ENCODE measurements at places on chromosomes 1 and 21. TPM values are rescaled to one million over a fixed set of nuclear protein-coding genes. Genes with fewer than 3 reads are reported as not detected.
A peak's percentile ranks its signal among the peaks of the same experiment; 100 is the strongest.

DNA sequence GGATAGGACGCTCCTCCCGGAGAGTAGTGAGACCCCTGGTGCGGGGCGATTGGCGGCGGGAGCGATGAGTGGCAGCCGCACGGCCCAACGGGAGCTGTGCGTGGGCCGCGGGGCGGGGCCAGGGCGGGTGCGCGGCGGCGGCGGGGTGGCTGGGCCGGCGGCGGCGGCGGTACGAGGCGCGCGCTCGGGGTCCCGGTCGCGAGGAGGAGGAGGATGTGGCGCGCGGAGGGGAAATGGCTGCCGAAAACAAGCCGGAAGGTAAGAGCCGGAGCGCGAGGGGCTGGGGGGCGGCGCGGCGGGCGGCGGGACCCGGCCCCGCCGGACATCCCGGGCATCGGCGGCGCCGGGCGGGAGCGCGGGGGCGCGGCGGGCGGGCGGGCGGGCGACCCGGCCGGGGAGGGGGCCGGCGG is at the start of gene CAMTA1:
CAMTA1 (plus strand) TSS at position 137 of the 410 bp plus-strand sequence; CDS start at position 214, 77 bp downstream.
- H3K4me1 ChIP-seq = peaks cover 29% of the 10 kb centered on the region
- no peaks in the 10 kb centered on the region for H3K27me3 ChIP-seq

DNA sequence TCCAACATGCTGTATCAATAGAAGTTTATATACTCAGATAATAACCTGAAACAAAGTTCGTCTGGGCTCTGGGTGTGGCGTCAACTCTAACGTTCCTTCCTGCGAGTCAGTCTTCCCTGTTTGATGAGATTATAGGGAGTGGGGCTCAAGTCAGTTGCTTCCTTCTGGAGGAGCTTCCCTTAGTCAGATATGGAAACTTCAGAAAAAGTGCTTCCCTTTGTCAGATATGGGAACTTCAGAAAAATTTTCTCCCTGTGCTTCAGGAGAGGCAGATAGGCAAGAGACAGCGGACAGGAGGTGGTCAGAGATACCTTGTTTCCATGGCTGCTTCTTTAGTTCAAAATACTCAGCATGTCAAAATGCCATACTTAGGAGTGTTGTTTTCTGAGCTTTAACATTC is 51.1 kb upstream of the PRDX6 start:
- no peak for DNase-seq
- H3K36me3 ChIP-seq = no peaks in the 10 kb centered on the region
- no peak overlapping the region for H3K4me3 ChIP-seq

C1QC gene
- total RNA-seq = 26.5 TPM

RXFP4 gene
- not detected for total RNA-seq

C1orf226 gene
- 14.0 TPM for total RNA-seq

- peaks cover 53% of the 10 kb centered on the region for H3K36me3 ChIP-seq
- H3K4me1 ChIP-seq = peaks cover 54% of the 10 kb centered on the region
- H3K27me3 ChIP-seq = no peaks in the 10 kb centered on the region
- H3K4me3 ChIP-seq = no peak overlapping the region
- DNase-seq = no peak
Observed at GRCh38 chr1:226642421-226642820, 93.9 kb downstream of the STUM start.

GRCh38 chr21:29501451-29501850 is 202.7 kb downstream of the BACH1 start:
- no peaks in the 10 kb centered on the region for H3K36me3 ChIP-seq
- no peaks in the 10 kb centered on the region for H3K27me3 ChIP-seq
- no peak for DNase-seq
- no peak overlapping the region for H3K4me3 ChIP-seq
- no peaks in the 10 kb centered on the region for H3K4me1 ChIP-seq

GRCh38 chr1:23021834-23022233 is 2.6 kb downstream of the KDM1A start:
- H3K27me3 ChIP-seq = no peaks in the 10 kb centered on the region
- no peak for DNase-seq
- peaks cover 20% of the 10 kb centered on the region for H3K4me1 ChIP-seq
- H3K27ac ChIP-seq = no peak overlapping the region
- H3K36me3 ChIP-seq = no peaks in the 10 kb centered on the region

GRCh38 chr1:226029093-226029496 is 30.0 kb upstream of the SDE2 start:
- H3K27ac ChIP-seq = no peak overlapping the region
- peaks cover 16% of the 10 kb centered on the region for H3K4me1 ChIP-seq
- H3K36me3 ChIP-seq = no peaks in the 10 kb centered on the region
- DNase-seq = no peak
- no peaks in the 10 kb centered on the region for H3K27me3 ChIP-seq
- H3K4me3 ChIP-seq = no peak overlapping the region

DNA sequence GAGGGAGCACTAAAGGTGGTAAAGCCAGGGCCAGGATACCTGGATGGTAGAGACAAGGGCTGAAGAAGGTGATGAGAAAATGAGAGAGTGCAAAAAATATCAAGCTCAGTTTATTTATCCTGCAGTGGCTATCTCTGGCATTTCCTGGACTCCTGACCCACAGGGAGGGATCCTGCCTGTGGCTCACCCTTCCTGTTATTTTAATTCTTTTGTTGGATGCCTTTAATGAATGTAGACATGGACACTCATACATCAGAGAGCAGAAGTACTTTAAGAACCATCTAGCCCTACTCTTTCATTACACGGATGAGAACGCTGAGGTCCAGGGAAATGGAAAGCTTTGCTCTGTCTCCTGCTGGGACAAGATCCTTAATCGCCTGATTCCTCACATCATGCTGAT is 20.6 kb downstream of the JUN start:
- no peaks in the 10 kb centered on the region for H3K27me3 ChIP-seq
- DNase-seq = no peak
- no peaks in the 10 kb centered on the region for H3K4me1 ChIP-seq
- H3K4me3 ChIP-seq = no peak overlapping the region
- no peaks in the 10 kb centered on the region for H3K36me3 ChIP-seq

DNA sequence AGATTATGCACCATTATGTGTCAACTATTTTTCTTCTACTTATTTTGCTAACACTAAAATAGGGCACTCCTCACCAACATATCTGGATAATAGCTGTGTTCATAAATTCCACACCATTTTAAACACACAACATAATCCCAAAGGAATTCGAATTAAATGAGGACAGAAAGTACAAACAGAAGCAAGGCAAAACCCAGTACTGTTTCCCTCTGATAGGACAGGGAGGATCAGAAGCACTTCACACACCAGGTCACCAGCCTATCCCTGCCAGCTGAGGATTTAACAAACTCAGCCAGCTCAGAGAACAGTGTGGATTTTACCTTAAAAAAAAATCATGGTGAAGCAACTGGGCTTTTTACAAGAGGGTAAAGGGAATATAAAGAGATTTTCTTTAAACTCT is 20.0 kb downstream of the CRYZ start:
- no peak overlapping the region for H3K27ac ChIP-seq
- peaks cover 62% of the 10 kb centered on the region for H3K36me3 ChIP-seq
- H3K27me3 ChIP-seq = no peaks in the 10 kb centered on the region
- H3K4me1 ChIP-seq = no peaks in the 10 kb centered on the region
- DNase-seq = no peak
- H3K4me3 ChIP-seq = no peak overlapping the region

NPPA gene
- total RNA-seq = not detected

SH2D1B gene
- not detected for total RNA-seq

- H3K36me3 ChIP-seq = no peaks in the 10 kb centered on the region
- no peak for DNase-seq
- no peak overlapping the region for H3K4me3 ChIP-seq
- no peak overlapping the region for H3K27ac ChIP-seq
- H3K4me1 ChIP-seq = peaks cover 16% of the 10 kb centered on the region
Observed at GRCh38 chr1:118335331-118335732, 150.3 kb upstream of the SPAG17 start.

- H3K27me3 ChIP-seq = no peaks in the 10 kb centered on the region
- H3K4me3 ChIP-seq = no peak overlapping the region
- H3K27ac ChIP-seq = no peak overlapping the region
- peaks cover 53% of the 10 kb centered on the region for H3K4me1 ChIP-seq
- DNase-seq = no peak
Observed at GRCh38 chr1:94099303-94099702, 21.6 kb downstream of the ABCA4 start.

GRCh38 chr1:3451994-3452865 is 2.2 kb upstream of the ARHGEF16 start:
- H3K27me3 ChIP-seq = peaks cover 29% of the 10 kb centered on the region
- no peaks in the 10 kb centered on the region for H3K36me3 ChIP-seq
- DNase-seq = no peak

DNA sequence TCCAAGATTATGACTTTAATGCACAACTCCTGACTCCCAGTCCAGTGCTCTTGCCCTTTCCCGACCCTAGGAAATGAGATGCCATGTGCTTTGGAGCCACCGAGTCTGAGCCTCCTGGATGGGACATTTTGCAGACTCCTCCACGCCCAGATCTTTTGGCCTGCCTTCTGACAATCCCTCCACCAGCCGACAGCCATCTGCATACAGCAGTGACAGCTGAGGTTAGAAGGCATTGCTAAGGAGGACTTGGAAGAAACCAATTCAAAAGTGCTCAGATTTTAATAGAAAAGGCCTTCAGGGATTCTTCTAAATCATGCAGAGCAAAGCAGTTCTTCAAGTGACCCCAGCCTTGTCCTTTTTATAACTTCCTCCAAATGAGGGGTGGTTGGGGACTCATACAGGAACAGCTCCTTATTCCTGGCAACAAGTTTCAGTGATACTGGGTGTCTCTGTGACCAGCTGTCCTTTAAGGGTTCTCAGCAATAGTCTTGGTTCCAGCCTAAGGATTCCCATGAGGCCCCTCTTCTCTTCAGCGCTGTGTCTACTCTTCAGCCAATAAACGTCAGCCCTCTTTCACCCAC is 369.3 kb downstream of the PBX1 start:
- H3K36me3 ChIP-seq = no peaks in the 10 kb centered on the region
- H3K27me3 ChIP-seq = no peaks in the 10 kb centered on the region
- H3K27ac ChIP-seq = no peak overlapping the region

GRCh38 chr1:69982992-69983391 is 222.4 kb downstream of the LRRC40 start:
- no peaks in the 10 kb centered on the region for H3K36me3 ChIP-seq
- H3K4me3 ChIP-seq = no peak overlapping the region
- no peaks in the 10 kb centered on the region for H3K4me1 ChIP-seq
- no peaks in the 10 kb centered on the region for H3K27me3 ChIP-seq

GRCh38 chr1:236560213-236560771 is 36.5 kb downstream of the LGALS8 start:
- H3K4me1 ChIP-seq = no peaks in the 10 kb centered on the region
- H3K27me3 ChIP-seq = no peaks in the 10 kb centered on the region
- H3K27ac ChIP-seq = no peak overlapping the region
- no peak for DNase-seq
- no peak overlapping the region for H3K4me3 ChIP-seq

INSRR gene
- total RNA-seq = not detected

GRCh38 chr1:23485002-23485332 is 988 bp upstream of the ASAP3 start:
- no peaks in the 10 kb centered on the region for H3K27me3 ChIP-seq
- peaks cover 35% of the 10 kb centered on the region for H3K4me1 ChIP-seq
- H3K36me3 ChIP-seq = no peaks in the 10 kb centered on the region
- no peak for DNase-seq
- H3K4me3 ChIP-seq = peak overlapping the region; percentile 96

- H3K4me1 ChIP-seq = peaks cover 17% of the 10 kb centered on the region
- peak overlapping the region; percentile 93 for H3K27ac ChIP-seq
- H3K4me3 ChIP-seq = peak overlapping the region; percentile 94
- H3K36me3 ChIP-seq = no peaks in the 10 kb centered on the region
- no peaks in the 10 kb centered on the region for H3K27me3 ChIP-seq
Observed at GRCh38 chr1:165828669-165829329, 1.4 kb downstream of the UCK2 start.

GRCh38 chr1:114595602-114596001 is 14.2 kb upstream of the BCAS2 start:
- H3K27me3 ChIP-seq = no peaks in the 10 kb centered on the region
- peaks cover 64% of the 10 kb centered on the region for H3K36me3 ChIP-seq
- DNase-seq = no peak
- H3K27ac ChIP-seq = no peak overlapping the region
- H3K4me1 ChIP-seq = no peaks in the 10 kb centered on the region
- no peak overlapping the region for H3K4me3 ChIP-seq

SPRR5 gene
- 17.8 TPM for total RNA-seq

RIPPLY3 gene
- total RNA-seq = not detected

- H3K4me3 ChIP-seq = no peak overlapping the region
- no peaks in the 10 kb centered on the region for H3K27me3 ChIP-seq
- H3K27ac ChIP-seq = no peak overlapping the region
- no peak for DNase-seq
- H3K4me1 ChIP-seq = no peaks in the 10 kb centered on the region
Observed at GRCh38 chr21:33279330-33279820, 13.2 kb downstream of the IL10RB start.

GRCh38 chr1:62391369-62391971 is 45.4 kb upstream of the USP1 start:
- H3K27ac ChIP-seq = no peak overlapping the region
- no peak overlapping the region for H3K4me3 ChIP-seq
- no peaks in the 10 kb centered on the region for H3K4me1 ChIP-seq
- DNase-seq = no peak
- no peaks in the 10 kb centered on the region for H3K27me3 ChIP-seq

RGSL1 gene
- not detected for total RNA-seq

- H3K27me3 ChIP-seq = no peaks in the 10 kb centered on the region
- H3K4me3 ChIP-seq = no peak overlapping the region
- H3K27ac ChIP-seq = peak overlapping the region; percentile 50
- H3K36me3 ChIP-seq = no peaks in the 10 kb centered on the region
Observed at GRCh38 chr1:47328992-47329391, 4.6 kb upstream of the CMPK1 start.

HSD3B2 gene
- not detected for total RNA-seq

DNA sequence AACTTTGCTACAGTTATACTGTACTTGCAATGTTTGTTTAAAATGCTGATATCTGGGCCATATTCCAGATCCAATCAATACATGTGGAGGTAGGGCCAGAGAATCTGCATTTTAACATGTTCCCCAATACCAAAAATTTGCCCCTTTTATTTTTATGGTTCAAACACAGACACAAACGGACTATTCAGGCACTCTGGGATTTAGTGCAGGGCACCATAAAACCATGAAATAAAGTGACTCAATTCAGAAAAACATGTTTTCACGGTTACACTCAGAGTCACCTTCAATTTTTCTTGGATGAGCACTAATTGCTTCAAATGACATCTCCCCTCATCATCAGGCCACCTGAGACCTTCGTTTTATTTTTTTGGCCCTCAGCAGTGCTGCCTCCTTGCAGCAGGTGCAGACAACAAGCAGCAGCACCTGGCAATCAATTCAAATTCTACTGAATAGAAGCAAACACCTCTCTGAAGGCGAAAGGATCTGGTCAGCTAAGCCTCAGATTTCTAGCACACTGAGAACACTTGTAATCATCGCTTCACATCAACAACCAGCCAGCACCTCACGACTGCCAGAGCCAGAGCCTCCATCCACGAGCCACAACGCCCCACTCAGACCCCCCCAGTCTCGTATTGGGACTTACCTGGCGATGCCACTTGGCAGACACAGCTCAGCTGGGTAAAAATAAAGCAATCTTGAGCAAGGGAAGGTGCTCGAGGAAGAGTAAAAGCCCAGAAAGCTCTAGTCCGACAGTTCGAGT is 1.1 kb downstream of the ERO1B start:
- H3K4me1 ChIP-seq = peaks cover 15% of the 10 kb centered on the region
- H3K27me3 ChIP-seq = no peaks in the 10 kb centered on the region
- no peak overlapping the region for H3K27ac ChIP-seq
- peak overlapping the region; percentile 90 for H3K4me3 ChIP-seq
